ENCODE measurements at places on chromosomes 6 and 20.

DNA sequence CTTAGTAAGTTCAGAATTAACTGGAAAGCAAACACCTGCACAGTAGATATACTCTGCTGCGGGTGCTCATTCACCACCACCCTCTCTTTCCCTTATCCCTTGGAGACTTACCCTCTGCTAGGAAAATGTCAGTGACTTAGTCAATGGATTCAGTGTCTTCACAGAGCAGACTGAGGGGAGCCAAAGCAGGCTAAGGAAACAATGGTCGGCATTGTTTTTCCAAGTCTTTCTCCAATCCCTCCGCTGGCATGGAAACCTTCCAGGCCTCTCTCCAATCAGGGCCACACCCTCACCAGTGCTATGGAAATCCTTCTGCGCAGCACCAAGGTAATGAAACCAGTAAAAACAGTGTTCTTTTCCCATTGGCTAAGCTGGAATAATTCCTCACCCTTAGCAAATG lies 531.2 kb downstream of the TFAP2B start:
- no peak for DNase-seq

DNA sequence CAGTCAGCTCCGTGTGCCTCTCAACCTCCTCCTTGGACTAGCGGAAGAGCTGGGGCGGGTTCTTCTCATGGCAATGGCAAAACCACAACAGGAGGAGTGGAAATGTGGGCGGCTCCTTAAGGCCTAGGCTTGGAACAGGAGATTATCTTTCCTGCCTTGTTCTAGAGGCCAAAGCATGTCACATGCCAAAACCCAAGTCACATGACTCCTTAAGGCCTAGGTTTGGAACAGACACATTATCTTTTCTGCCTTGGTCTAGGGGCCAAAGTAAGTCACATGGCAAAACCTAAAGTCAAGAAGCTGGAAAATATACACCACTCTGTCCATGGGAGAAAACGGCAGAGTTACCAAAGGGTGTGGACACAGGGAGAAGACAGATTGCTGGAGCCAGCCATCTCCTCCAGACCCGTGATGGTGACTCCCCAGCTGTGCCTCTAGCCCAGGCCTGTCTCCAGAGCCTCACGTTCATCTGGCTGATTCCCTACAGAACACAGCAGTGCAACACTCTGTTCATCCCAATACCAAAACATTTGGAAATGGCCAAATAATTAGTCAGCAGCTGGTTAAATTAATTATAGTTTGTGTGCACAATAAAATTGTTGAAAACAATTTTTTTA lies 34.2 kb downstream of the ANKRD60 start:
- DNase-seq: no peak

DNA sequence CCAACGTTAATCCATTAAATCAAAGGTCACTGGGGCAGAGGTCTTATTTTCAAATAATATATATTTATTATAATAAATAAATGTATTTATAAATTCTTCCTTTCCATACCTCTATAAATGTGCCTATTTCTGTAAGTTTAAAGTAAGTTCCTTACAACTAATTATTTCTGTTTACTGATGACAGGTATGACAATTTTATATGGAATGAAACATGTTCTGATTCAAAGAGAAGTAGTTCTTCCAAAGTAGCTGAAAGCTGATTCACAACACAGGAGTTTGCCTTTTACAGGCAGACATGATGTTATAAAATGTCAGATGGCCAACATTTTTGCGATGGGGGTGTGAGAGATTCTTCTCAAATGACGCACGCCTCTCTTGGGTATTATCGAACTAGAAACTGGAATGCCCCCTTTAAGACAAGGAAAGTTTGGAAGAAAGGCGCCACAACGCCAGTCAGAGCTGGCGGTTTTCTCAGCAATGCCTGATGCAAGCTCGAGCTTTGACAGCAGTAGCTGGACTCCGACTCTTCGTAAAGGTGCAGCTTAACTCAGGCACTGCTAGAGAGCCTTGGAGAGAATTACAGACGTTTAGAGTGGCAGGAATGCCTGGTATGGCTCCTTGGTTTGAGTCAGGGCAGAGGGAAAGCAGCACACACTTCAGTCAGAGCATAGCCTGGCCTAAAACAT lies 92.1 kb downstream of the FOXC1 start:
- DNase-seq: no peak

- DNase-seq: no peak
Measured at GRCh38 chr6:1663511-1663910, 53.8 kb downstream of the FOXC1 start.

DNA sequence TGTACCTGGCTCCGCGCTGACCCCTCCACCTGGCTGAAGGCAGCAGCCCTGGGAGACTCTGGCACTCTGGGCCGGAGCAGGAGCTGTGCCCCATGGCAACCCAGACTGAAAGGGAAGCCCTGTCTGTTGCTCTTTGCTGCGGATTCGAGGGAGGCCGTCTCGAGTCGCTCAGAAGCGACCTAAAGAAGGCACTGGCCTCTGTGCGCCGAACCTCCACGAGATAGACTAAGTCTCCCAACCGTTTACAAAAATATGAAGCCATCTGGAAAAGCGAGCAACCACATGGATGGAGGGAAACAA lies 10.5 kb upstream of the TBX18 start:
- no peak for DNase-seq

DNA sequence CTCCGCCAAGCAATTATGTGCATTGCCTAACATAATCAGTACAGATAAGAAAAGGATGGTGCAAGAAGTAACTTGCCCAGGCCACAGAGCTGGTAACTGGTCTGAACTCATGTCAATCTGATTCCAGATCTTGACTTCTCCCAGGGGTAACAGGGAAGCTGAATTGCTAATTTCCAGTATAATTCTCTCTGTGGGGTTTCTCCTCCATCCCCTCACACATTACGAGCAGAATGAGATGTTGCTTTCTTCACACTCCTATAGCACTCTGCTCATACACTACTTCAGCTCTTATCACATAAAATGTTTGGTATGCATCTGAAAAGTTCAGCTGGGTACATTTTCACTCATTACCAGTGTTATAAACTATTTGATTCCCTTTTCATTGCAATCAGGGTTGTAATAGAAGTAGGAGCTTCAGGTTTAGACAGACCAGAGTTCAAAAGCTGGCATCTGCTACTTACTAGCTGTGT lies 24.0 kb upstream of the LRRC1 start:
- no peak for DNase-seq

DNA sequence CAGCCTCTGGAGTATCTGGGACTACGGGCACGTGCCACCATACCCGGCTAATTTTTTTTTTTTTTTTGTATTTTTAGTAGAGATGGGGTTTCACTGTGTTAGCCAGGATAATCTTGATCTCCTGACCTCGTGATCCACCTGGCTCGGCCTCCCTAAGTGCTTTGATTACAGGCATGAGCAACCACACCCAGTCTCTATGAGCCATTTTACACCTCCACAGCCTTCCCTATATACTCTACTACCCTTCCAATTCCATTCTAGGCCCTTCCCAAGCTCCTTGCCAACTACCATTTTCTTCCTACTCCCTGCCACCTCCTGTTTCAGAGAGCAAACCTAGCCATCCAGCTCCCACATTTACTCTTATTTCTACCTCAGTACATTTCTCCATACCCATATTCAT lies 7.7 kb upstream of the HLA-DMA start:
- DNase-seq: no peak

GRCh38 chr20:55353206-55353605 lies 652.1 kb downstream of the CBLN4 start:
- DNase-seq: no peak

DNA sequence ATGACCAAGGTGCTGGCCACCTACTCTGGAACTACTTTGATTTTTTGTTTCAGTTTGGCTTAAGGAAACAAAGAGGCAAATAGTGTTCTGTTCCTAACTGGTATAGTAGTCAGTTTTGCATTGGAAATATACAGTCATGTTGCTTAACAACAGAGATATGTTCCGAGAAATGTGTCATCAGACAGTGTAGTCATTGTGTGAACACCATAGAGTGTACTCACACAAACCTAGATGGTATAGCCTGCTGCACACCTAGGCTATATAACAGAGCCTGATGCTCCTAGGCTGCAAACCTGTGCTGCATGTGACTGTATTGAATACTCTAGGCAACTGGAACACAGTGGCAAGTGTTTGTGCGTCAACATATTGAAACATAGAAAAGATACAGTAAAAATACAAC lies 80.4 kb downstream of the ARID1B start:
- no peak for DNase-seq

GRCh38 chr6:90397929-90398674 lies 101.5 kb upstream of the BACH2 start:
- no peak for DNase-seq

GRCh38 chr6:50062051-50062450 lies 12.3 kb upstream of the DEFB112 start:
- no peak for DNase-seq

DNA sequence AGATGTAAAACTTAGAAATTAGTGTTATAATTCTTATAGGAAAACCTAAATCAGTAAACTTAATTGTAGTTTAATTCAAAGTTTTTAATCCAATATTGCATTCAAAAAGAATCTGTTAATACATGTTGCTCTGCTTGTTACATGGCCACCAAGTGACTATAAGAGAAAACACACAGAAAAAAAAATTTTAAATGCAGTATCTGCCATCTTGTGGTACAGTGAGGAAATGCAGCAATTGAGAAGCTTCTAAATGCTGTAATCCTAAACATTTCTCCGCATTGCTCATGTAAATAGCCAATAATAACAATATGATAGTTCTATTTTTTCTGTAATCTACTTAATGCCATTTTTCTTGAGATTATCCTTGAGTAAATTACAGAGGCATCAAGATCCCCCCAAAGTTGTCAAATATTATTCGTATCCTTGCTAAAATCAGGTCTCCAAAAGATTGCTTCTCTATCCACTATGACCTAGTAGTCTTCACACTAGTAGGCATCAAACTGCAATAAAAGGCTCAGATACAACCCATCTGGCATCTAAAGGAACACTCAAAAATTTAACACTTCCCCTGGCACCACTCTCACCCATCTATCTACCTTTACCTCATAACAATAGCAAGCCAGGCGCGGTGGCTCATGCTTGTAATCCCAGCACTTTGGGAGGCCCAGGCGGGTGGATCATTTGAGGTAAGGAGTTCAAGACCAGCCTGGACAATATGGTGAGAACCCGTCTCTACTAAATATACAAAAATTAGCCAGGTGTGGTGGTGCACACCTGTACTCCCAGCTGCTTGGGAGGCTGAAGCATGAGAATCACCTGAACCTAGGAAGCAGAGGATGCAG lies 34.6 kb downstream of the HDAC2 start:
- DNase-seq: peak; percentile 54

GRCh38 chr20:38190166-38190565 lies 25.1 kb upstream of the TGM2 start:
- DNase-seq: no peak

DNA sequence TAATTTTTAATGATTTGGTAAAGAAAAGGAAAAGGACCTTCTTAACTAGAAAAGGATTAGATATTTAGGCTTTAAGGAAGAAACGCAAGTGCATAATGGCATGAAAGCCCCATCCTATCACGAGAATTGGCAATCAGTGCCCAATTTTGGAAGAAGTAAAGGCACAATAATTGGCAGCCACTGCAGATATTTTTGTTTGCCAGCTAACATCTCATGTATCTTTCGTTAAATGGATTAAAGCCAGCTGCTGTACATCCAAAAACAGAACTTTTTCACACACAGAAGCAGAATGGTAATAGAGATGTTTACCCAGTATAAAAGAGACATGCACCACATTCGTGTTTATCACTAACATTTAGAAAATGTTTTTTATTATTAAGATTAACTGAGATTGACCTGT lies 180.3 kb downstream of the C6orf118 start:
- DNase-seq: no peak

DNA sequence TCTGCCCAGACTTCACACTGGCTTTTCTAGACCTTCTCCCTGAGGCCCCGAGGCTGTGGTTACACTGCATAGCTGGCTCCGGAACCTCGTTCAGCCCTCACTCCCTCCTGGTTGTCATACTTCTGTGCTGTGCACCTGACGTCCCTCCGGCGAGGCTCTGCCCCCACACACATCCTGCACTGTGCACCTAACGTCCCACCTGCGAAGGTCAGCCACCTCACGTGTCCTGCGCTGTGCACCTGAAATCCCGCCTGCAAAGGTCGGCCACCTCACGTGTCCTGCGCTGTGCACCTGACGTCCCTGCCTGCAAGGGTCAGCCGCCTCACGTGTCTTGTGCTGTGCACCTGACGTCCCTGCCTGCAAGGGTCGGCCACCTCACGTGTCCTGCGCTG lies 111.0 kb upstream of the FRMD1 start:
- no peak for DNase-seq

- no peak for DNase-seq
Measured at GRCh38 chr20:52958211-52958610, 13.9 kb upstream of the TSHZ2 start.

GRCh38 chr6:142235791-142236190 lies 66.0 kb upstream of the ADGRG6 start:
- DNase-seq: no peak

- DNase-seq: peak; percentile 45
Measured at GRCh38 chr6:146028252-146028795, 538 bp upstream of the GRM1 start.

GRCh38 chr20:61980647-61981583 lies 84.8 kb downstream of the TAF4 start:
- no peak for DNase-seq

DNA sequence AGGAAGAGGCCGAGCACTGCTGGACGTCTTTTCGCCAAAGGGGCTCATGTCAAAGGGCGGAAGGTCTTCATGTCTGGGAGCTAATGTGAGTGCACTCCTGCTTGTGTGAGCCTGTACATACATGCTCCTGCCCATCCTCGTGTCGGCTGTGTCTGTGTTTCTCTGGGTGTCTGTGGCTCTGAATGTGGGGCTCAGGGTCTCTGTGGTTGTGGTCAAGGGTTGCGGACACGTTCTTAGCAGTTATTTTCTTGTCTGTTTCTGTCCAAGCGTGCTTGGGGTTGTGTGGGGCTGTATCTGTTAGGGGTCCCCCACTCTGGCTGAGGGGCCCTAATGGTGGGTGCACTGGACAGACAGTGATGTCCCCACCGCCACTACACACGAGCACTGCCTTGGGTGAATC lies 2.9 kb downstream of the AVP start:
- no peak for DNase-seq

DNA sequence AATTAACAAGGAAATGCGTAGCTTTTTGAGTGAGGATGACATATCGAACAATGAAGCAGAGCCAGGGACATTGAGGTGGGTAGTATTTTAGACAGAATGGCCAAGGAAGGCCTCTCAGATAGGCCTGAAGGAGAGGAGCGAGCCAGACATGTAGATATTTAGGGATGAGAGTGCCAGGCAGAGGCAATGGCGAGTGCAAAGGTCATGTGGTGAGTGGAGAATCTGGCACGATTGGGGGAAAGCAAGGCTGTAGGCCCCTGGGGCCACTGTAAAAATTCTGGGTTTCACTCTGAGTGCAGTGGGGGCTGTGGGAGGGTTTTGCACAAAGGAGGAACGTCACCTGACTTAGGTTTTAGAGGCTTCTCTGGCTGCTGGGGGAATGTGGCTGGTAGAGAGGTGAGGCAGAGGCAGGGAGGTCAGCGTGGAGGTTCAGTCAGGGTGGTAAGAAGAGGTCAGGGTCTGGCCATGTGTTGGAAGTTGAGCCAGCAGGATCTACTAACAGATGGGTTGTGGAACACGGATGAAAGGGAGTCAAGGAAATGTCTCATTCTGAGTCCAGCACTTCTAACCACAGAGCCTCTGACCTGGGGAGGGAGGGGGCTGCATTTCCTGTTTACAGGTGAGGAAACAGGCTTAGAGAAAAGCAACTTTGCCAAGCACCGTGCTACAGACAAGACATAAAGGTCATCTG lies 11.3 kb downstream of the SIRPA start:
- peak; percentile 50 for DNase-seq

Measured in GM13977 (cell line).